Activated CD8-positive, alpha-beta T cell treated with anti-CD3 and anti-CD28 coated beads, Interleukin-2, amount 10 ng/mL, durations not matched to agents 7 days and 5 days (primary cell): ENCODE measurements at places on chromosomes 1 and 21. TPM values are rescaled to one million over a fixed set of nuclear protein-coding genes. Genes with fewer than 3 reads are reported as not detected.

GRCh38 chr1:38431535-38432376 is 385.2 kb upstream of the POU3F1 start:
- no peak for DNase-seq

GRCh38 chr1:87129038-87129437 is 199.6 kb upstream of the LMO4 start:
- no peak for DNase-seq

DNA sequence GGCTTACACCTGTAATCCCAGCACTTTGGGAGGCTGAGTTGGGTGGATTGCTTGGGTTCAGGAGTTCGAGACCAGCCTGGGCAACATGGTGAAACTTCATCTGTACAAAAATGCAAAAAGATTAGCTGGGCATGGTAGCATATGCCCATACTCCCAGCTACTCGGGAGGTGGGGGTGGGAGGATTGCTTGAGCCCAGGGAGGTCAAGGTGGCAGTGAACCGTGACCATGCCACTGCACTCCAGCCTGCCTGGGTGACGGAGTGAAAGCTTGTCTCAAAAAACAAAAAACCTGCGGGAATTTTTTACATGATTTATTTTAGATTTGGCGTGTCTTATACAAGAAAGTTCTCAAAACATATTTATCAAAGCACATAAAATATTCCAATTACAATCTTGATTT is 27.8 kb upstream of the MTR start:
- DNase-seq = no peak

DNA sequence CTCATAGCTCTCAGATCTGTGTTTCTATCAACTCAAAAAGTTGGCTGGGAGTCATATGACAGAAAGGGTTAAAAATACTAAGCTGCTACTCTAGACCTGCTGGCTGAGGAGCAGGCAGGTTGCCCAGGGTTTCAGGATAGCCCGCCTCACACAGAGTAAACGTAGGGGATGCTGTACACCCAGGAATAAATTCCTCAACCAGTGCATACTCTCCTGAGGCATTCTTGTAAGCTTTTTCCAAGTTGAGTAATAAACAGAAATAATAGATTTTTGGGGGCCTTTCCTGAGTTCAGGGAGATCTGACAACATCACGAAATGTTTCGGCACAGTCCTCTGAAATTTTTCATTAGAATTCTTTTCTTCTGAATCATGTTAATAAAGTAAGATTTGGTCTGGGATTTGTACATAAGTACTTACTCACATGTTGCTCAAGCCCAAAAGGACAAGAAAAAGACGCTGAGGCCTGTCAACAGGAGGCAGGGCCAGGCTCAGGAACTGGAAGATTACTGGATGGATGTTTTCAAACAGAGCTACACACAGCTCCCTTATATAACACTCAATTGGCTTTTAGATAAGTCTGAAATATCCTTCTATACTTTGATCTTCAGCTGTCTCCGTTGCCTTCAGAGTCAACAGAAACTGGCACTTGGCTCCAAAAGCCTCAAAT is 41.0 kb downstream of the TGFBR3 start:
- DNase-seq = no peak

DNA sequence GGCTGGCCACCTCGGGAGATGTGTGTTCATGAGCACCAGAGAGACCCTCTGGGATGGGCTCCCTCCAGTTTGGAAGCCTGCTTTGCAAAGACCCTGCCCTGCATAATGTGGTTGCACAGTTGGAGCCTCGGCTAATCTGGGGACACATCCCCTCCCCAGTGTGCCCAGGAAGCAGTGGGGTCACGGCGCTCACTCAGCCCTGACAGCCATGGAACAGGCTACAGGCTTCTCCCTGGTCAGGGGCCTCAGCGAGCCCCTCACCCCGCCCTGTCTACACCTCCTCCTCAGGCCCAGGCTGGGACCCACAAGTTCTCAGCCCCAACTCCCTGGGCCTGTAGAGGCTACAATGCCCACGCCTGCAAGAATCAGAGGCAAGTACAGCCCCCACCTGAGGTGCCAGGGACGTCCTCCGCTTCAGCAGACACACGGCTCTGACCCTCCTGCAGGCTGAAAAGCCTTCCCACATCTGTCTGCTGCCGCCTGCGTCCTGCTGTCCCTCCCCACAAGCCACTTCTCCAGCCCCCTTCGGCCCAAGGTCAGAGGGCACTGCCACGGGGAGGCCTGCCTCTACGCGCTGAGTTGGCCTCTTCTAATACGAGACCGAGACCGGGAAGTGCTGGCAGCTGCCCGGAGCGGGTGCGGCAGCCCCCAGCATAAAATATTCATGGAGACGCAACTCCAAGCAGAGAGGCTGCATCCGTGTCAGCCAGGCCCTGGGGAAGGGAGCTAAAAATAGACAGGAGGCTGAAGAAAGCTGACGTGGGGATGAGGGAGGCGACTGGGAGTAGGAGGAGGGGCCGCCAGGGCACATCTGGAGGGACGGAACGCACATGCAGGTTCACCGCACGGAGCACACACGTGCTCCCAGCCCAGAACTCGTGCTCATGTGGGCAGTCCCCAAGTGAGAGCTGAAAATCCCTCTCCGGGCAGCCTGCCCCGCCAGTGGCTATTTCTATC is 15.2 kb upstream of the GPR153 start:
- DNase-seq = no peak

GRCh38 chr1:160560045-160560705 is 19.1 kb downstream of the CD84 start:
- no peak for DNase-seq

DNA sequence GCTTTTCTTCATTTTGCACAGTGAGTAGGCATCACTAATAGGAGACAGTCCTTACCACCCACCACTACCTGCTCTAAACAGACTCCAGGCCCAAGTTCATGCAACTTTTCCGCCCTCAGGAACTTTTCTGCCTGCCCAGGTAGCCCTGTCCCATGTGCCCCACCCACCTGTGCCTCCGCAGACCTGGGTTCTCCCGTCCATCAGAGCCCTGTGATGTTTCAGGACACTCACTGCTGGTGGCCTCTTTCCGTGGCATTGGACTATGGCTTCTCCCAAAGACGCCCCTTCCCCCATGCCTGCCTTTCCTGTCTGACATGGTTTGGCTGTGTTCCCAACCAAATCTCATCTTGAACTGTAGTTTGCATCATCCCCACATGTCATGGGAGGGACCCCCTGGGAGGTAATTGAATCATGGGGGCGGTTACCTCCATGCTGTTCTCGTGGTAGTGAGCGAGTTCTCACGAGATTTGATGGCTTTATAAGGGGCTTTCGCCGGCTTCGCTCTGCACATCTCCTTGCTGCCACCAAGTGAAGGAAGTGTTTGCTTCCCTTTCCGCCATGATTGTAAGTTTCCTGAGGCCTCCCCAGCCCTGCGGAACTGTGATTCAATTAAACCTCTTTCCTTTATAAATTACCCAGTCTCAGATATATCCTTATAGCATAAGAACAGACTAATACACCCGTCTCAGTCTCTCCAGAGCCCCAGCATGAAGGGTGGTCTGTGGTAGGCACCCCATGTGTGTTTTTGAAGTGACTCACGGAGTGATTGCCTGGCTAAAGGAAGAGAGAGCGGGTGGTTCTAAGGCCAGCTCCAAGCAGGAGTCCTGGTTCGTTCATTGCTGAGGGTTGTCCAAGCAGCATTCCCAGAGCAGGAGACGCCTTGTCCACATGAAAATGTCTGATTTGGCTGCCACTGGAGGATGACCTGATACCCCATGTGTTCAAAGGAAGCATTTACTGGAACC is 86.0 kb upstream of the ZBTB40 start:
- DNase-seq = no peak

Gene ATP1A1
- 204 TPM for total RNA-seq

DNA sequence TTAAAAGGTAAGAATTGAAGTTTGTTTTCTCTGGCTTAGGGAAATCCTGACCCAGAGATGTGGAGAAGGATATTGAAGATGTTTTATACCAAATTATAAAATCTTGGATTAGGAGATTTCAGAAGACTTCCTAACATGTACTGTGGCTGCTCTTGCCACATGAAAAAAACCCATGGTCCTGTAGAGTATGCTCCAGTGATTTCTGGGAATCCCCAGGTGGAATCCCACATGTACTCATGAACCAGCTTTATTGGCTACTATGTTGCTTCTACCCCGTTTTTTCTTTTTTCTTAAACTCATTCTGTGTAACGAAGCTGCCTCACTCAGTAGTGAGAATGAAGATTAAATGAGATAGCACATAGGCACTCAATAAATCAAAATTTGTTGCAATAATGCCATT is 132.7 kb upstream of the SGIP1 start:
- no peak for DNase-seq

DNA sequence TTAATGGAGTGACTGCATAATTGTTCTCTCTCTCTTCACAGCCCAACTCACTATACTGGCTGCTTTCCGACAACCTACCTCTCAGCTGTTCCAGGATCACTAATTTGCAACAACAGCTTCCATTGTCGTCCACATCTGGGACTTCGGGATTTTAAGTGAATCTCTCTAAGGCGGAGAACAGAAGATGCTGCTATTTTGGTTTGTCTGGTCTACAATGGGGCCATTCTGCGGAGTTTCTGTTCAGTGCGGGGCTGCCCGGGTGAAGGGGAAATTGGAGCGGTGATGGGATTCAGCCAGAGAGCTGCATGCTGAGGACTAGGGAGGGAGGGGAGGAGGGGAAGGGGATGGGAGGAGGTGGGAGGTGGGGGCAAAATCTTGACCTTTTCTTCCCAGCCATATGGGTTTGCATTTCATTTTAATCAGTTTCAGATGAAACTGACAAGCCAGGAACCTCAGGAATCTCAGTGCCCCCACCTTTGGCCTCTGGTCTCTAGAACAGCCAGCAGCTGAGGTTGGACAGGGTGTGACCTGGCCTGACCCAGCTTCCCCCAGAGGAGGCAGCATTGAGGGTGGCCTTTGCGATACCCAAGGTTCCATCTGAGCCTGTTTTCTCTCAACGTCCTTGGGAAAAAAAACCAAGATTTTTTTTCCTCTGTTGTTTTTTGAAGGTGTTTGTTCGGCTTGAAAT is 6.9 kb upstream of the SRP9 start:
- no peak for DNase-seq

Gene BCAN
- total RNA-seq = not detected

Gene RASSF5
- 192 TPM for total RNA-seq
